ENCODE measurements at places on chromosomes 1 and 21.

DNA sequence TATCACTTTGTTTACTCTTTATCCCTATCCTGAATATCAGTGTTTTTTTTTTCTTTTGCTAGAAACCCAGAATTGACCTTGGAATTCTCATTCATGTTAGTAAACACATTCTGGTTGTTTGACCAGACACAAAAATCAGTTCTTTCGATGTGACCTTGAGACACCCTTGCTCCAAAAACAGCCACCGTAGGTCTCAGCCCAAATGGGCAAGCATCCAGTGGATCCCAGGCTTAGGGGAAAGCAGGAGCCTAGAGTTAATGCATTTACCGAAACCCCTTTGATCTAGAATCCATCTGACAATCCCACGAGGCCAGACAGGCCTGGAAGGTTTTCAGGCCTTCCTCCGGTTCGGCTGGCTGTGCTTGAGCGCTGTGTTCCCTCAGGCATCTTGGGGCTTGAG is 47.6 kb downstream of the IRF2BP2 start:
- no peak for DNase-seq

DNA sequence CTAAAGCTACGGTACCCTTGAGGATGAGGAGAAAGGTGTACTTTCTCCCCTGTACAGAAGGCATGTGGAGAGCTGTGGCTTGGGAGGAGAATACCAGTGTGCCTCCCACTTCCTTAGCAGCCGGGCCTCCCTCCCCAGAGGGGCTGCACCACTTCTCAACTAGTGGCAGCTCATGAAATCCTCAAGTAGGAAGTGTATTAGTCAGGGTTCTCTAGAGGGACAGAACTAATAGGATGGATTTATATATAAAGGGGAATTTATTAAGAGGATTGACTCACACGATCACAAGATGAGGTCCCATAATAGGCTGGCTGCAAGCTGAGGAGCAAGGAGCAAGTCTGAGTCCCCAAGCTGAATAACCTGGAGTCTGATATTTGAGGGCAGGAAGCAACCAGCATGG is 53.1 kb upstream of the PPP2R5A start:
- no peak for DNase-seq

DNA sequence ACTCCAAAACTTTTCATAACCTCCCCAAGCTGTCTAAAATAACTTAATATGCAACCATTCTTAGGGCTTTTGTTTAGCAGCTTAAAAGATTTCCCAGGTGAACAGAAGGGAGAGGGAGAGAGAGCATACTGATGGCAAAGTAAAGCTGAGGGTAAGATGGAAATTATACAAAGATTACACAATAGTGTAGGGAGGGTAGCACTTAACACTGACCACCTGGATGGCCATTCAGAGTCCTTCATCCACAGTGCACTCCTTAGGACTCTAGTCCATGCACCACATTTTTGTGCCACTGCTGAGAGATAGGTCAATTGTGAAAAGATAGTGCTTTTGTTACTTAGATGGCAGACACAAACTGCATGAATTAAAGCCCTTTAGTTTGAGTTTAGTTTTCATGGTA is 574.6 kb downstream of the LMO4 start:
- DNase-seq: no peak

DNA sequence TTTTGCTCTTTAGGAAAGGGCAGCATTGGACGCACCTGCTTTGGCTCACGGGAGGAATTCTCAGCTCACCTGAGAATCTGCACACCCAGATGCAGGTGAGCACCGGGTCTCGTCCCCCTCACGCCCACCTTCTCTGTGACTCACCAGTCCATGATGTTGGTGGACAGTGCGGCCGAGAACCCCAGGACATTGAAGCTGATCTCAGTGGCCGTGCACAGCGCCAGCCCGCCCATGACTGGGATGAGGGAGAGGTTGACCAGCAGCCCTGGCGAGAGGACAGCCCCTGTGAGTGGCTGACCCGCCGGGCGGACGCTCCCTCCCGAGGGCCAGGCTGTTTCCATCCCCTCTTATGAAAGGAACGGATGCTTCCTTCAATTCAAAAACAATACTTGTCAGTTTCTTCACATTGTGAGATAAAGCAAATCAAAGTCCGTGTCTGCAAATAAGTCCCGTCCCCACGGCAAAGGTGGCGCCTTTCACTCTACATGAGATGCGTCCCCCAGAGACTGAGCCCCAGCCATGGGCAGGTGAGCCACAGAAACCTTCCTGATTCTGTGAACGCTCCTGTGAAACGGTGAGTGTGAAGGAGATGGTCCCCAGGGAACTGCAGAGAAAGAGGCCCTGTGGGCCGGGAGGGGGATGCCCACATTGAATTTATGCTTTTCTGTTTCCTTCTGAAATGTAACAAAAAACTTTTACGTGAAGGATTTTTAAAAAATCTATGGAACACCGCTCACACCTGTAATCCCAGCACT is 12.7 kb upstream of the CDK11B start:
- DNase-seq: no peak

- DNase-seq: no peak
These were observed 125.1 kb downstream of the EPHB2 start for GRCh38 chr1:22835636-22836319.

- DNase-seq: peak; percentile 59
These were observed 160.2 kb upstream of the COA6 start for GRCh38 chr1:234212764-234213657.

DNA sequence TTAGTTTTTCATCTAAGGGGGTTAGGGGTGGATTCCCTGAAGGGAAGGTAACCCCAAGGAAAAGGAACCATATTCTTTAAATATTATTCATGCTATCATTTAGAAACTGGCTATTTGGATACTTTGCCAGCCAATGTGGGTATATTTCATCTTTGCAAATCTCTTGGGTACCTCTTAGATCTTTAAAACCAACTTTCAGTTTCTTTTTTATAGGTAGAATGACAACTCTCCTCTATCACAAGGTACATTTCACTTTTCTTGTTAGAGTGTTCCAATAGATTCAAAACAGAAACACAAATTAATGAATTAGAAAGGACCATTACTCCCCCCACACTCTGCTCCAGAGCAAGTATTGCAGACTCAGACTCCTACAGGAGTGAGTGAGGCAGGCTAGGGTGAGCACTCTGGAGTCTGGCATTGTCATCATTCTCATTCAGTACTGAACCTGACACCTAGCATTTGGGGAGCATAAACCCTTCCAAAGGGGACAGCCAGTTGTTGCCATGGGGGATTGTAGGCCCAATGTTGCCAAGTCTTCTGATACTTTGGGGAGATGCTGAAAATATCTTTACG is 43.0 kb downstream of the MACO1 start:
- no peak for DNase-seq

DNA sequence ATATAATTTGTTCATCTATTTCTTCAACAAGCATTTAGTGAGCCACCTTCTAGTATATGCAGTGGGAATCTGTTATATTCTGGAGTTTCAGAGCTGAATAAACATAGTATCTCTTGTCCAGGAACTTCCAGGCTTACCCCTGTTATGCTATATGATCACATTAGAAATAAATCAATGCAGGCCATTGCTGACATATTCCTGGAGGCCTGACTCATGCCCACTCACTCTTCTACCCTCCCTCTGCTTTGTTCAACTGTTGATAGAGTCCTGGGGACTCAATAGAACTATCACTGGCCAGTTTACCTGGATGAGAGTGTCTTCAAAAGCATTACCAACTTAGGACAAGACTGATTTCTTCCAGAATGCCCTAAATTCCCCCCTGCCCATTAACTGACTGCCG is 29.3 kb upstream of the SRSF10 start:
- no peak for DNase-seq

GRCh38 chr1:170662561-170663403 is 1.1 kb upstream of the PRRX1 start:
- no peak for DNase-seq

GRCh38 chr1:1250786-1251284 is 4.3 kb upstream of the C1QTNF12 start:
- DNase-seq: no peak
